SW480 (cell line): ENCODE measurements at places on chromosomes 5 and 9.

- peak; percentile 16 for DNase-seq
Measured at GRCh38 chr9:138022121-138022741, 144.6 kb downstream of the CACNA1B start.

- no peak for DNase-seq
Measured at GRCh38 chr5:102858221-102858620, 103.1 kb downstream of the PAM start.

GRCh38 chr5:158531860-158532259 lies 567.9 kb downstream of the EBF1 start:
- DNase-seq: no peak

DNA sequence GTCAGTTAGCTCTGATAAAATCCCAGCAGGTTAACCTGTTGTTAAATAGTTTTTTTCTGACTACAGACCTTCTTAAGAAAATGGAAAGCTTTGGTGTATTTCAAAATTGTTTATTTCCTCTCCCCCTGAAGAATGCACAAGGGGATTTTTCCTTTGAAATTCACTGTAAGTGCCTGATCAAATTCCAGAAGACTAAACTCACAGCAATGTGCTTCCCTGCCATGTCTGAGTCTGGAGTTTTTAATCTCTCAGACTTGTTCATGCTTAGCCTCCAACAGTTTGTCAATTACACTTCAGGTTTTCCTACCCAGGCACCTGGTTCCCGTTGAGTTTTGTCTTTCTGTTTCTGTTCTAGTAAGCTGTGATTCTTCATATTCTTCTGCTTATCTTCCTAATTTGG lies 961.6 kb upstream of the CDH18 start:
- no peak for DNase-seq

DNA sequence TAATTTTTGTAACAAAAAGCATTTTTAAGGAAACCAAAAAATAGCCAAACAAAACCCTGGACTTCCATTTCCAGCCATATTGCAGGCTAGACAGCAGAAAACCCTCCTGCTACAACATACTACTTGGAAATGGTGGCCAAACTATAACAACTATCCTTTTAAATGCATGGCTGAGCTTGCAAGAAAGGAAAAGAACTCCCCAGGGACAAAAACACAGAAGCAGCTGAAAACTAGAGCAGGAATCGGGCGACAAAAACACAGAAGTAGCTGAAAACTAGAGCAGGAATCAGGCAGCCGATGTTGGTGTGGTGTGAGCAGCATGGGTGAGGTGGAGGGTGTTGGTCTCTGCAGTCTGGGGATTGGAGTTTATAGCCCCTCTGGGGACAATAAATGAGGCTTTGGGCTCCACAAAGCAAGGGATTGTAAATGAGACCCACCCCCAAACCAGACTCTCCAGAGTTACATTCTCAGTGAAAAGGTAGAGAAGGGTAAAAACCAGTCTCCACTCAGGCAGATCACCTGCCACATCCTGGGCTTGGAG lies 95.2 kb downstream of the C9orf50 start:
- no peak for DNase-seq

GRCh38 chr5:154826-155225 lies 36.5 kb upstream of the LRRC14B start:
- DNase-seq: no peak

DNA sequence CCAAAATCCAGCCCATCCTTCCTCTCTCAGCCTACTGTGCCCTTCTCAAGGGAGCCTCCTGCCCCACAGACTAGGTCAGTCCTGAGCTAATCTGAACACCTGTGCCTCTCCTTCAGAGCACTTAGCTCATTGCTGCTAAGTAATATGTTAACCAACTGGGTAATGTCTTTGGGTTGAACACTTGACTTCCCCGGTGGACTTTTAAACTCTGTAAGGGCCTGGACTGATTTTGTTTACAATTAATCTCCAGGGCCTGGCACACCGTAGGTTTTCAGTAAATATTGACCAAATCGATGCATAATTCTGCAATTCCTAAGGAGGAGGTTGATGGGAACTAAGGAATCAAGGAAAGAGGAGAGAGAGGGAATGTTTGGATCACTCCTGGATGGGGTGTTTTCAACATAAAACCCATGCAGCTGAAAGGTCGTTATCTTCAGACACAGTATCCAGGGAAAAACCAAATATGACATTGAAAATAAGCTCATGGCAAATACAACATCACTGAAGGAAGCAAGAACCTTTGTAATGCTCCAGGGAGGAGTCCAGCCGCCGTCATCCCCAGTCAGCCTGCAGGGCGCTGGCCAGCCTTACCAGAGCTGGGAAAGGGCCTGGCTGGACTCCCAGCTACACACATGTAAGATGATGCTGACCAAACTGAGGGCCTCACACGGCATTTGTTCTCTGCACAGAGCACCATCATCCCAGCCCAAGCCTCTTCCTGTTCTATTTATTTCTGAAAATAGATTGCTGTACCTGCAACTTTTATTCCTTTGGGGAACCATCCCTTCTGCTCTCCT lies 166.3 kb downstream of the C5orf15 start:
- DNase-seq: no peak

DNA sequence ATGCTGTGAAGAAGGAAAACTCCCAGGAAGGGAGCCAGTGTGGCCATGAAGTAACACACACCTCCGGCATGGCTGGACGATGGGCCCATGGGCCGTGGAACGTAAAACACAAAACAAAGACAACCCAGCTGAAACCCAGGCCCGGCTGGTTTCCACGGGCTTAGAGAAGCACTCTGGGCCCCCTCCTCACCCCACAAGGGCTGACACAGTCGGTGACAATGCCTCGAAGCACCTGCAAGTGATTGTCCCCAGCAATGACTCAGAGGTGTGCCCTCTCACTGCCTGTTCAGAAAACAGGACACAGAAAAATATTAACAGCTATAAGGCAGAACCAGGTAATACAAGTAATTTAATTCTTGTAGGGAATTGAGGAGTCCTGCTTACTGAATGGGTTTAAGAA lies 135.3 kb downstream of the ROR2 start:
- DNase-seq: peak; percentile 18

- DNase-seq: no peak
Measured at GRCh38 chr5:129658801-129659200, 89.1 kb upstream of the MINAR2 start.

DNA sequence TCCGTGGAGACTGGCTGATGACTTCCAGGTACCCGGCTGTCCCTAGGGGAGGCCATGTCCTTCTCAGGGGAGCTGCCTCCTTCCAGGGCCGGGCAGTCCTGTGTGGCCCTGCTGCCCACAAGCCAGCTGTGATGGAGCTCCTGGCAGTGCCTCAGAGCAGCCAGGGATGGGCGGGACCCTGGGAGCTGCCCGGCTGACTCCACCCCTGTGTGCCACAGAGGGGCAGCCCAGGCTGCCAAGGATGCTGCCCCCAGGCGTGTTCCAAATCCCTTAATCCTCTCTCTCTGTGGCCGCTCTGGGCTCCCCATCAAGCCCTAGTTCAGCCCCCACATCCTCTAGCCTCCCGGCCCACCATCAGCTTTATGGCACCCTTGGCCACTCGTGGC lies 7.0 kb upstream of the SCGB3A1 start:
- no peak for DNase-seq

GRCh38 chr5:59125011-59125961 lies 542.4 kb downstream of the RAB3C start:
- peak; percentile 78 for DNase-seq

DNA sequence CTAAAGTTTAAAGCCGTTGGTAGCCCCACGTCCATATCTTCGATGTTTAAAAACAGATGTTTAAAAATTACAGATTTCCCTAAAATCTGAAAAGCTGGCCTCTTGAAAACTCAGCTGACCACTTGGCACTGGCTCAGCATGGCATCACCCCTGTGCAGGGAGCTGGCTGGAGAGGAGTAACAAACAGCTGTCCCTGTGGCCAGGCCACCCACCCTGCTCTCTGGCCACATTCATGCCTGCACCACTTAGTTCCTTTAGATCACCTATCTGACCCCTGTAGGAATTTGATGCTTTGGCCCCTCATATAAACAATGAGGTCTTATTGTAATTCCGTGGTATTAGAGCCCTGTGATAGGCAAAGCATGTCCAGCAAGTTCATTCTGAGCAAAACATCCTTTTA lies 107.5 kb downstream of the FRMD3 start:
- peak; percentile 8 for DNase-seq

DNA sequence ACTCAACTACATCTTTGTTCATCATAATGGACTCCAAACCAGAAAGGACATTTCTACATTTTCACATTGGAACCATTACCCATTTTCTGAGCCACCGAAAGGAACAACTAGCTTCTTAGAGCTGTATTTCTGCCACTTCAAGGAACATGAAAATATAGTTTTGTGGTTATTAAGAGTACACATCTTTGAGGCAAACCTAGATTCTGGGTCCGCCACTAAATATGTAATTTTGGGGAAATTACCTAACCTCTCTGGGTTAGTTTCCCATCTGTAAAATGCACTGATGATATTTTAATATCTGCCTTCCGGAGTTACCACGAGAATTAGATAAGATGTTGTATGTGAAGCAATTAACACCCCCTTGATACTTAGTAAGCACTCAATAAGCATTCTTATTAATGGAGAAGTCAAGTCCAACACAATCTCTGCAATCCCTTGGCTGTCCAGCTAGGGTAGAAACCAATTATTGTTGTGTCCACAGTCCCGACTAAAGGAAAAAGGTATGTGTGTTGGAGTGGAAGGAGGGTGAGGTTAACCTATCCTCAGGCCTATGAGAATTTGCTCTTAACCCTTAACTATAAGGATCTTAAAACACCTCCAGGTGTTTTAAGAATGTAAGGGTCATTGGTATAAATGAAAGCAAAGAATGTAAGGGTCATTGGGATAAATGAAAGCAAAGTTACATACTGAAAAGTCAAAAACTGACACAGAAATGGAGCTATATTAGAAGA lies 94.0 kb upstream of the PTGER4 start:
- no peak for DNase-seq

- DNase-seq: no peak
Measured at GRCh38 chr9:13467157-13467556, 187.7 kb upstream of the MPDZ start.

- DNase-seq: no peak
Measured at GRCh38 chr9:91416096-91416712, 7.4 kb downstream of the NFIL3 start.

DNA sequence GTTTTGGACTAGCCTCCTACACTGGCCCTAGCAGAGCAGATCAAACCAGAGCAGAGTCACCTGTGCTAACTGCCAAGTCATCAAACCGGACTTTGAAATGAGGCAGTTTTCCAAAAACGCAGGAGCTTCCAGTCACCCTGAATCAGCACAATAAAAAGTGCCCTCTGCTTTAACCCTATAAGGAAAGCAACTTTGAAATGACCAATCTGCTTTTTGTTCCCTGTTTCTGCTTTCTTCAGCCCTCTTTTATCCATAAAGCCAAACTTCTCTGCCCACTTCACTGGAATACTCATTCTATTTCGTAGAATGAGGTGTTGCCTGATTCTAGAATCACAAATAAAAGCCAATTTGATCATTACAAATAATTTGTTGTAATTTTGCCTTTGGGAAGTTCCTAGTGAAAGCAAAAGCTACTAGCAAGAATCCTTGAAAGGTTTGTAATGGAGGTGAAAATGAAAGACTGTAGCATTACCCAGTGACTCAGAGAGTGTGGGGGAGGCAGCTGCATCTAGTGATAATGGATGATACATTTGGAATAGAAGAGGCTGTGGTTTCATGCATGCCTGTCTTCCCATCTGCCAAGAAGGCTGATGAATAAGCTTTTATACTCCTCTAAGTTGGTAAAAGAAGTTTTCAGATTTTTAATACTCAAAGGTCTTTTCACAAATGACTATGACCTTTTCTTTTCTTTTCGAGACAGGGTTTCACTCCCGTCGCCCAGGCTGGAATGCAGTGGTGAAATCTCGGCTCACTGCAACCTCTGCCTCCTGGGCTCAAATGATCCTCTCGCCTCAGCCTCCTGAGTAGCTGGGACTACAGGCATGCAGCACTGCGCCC lies 14.9 kb downstream of the SPAAR start:
- DNase-seq: peak; percentile 82

DNA sequence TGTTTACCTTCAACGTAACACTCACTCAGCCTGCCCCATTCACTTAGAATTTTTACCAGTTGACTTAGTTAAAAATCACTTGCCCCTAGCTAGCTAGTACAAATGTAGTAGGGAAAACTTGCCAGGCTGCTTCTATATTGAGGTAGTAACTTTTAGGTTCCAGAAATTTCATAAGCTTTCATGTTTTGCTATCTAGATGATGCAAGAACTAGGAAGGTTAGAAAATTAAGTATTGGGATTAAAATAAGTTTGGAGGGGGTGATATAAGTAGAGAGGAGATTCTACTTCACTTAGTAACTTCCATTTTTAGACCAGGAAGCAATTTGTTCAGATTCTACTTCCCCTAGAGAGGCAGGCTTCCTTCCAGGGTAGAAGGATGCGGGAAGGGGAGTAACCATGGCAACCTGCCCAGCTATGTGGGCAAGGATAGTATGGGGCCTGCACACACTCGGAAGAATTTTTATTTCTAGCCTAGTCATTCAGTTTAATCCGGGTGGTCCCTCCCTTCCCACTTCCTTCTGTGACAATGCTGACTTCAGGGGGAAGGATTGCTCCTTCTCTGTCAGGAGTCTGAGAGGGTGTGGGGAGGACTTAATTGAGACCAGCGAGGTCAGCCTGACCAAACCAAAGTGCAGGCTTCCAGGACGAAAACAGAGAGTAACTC lies 4.2 kb downstream of the DAB2 start:
- no peak for DNase-seq

DNA sequence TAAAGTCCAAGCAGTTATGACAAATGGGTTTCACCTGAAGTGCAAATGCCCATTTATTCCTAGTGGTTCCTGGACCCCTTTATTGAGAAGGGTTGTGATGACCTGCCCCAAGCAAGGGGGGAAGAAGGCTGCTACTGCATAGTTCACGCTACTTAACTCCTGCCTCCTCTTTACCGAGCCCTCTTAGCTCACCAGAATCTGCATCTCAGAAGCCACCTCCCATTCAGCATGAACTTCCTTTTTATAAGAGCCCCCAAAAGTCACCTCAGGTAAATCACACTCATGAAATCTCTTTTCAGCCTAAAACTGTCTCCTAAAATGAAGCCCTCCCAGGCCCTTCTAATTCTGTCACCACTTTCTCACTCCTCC lies 26.6 kb upstream of the C9orf72 start:
- no peak for DNase-seq
